Brain microvascular endothelial cell (primary cell): ENCODE measurements at places on chromosomes 4 and X.

DNA sequence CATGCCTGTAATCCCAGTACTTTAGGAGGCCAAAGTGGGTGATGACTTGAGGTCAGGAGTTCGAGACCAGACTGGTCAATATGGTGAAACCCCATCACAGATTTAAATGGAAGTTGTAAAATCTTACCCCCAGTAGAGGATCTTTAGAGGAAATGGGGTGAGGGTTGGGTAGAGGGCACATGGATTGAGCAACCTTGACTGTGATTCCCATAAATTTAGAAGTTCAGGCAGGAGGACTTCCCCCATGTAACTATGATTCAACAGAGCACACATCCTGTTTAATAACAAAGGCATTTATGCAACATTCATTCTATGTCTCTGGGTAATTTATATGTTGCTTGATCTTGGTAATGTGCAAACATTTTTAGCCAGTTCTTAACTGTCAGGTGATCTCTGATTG lies 143.1 kb downstream of the RBM47 start:
- no peak for DNase-seq

- no peak for DNase-seq
These were observed 41.1 kb upstream of the MGST2 start for GRCh38 chr4:139624441-139625092.

DNA sequence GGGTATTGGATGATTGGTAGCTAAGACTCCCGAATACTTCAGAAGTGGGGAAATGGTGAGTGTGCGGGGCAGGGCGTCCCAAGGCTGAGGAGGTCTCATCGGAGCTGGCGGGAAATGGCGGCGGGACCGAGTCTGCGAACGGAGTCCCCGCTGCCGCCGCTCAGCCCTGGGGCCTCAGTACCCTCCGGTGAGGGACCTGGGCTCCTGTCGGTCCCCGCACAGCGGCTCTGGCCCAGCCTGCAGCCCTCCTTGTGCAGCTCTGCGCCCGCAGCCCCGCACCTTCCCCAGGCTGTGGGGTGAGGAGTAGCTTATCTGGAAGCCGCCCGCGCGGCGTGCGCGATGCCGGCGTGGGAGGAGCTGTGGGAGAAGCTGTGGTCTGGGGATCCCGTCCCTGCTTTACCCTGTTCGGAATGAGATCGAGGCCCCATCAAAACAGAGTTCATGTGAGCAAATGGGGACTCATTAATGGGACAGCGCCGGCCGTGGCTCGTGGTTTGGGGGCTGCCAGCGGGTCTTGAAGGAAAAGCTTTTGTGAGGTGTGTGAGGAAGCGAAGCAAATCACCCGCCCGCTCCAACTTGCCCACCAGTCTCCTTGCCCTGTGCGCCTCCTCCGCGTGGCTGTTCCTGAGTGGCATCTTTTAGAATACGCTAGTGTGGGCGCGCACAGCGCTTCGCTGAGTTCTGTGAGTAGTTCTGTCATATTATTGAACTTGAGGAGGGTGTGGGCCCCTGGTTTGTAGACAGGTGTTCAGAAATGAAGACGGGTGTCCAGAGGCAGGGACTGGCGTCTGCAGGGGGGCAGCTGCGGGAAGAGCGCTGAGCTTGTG lies 531 bp downstream of the ZNF141 start:
- DNase-seq: peak; percentile 14

GRCh38 chrX:55488593-55489313 lies 895 bp downstream of the USP51 start:
- DNase-seq: peak; percentile 43

- DNase-seq: peak; percentile 41
These were observed 9.4 kb downstream of the UVSSA start for GRCh38 chr4:1356181-1356998.

GRCh38 chr4:87849612-87850011 lies 16.8 kb downstream of the MEPE start:
- DNase-seq: peak; percentile 15

- no peak for DNase-seq
These were observed 437.8 kb downstream of the GRXCR1 start for GRCh38 chr4:43330288-43330687.

DNA sequence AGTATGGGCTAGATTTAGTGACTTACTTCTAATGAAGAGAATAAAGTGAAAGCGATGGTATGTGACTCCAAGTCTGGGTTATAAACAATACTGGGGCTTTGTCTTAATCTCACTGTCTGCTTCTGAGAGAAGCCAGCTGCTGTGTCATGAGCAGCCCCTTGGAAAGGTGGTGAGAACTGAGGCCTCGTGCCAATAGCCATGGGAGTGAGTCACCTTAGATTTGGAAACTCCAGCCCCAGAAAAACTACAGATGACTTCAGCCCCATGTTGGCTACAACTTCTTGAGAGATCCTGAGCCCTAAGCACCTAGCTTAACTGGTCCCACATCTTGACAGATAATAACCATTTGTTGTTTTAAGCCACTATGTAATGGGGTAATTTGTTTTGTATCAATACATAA lies 77.6 kb downstream of the CWH43 start:
- no peak for DNase-seq

- DNase-seq: peak; percentile 14
These were observed 11.6 kb downstream of the PAGE4 start for GRCh38 chrX:49840679-49841078.

DNA sequence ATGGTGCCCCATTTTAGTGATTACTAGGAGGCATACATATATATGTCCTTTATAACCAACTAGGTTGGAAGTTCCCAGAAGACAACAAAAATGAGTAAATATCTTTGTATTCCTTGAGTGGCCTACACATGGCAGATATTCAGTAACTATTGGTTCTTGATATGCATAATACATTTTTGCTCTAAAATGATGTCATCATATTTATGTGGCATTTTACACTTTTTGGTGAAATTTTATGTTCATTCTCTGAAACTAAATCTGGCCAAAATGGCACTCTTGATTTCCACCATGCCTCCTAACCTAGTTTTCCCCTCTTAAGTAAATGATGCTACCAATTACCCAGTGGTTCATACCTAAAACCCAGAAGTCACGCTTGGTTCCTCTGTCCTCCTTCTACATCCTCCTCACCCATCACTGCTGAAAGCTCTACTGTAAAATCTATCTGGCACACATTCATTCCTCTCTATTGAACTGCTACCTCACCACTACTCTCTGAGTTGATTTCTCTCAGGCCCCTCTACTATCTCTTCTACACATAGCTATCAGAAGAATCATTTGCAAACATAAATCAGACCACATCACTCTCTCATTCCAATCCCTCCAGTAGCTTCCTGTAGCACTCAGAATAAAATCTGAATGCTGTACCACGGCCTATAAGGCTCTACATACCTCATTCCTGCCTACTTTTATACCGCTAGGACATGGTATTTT lies 13.4 kb downstream of the SLC10A7 start:
- DNase-seq: peak; percentile 49

DNA sequence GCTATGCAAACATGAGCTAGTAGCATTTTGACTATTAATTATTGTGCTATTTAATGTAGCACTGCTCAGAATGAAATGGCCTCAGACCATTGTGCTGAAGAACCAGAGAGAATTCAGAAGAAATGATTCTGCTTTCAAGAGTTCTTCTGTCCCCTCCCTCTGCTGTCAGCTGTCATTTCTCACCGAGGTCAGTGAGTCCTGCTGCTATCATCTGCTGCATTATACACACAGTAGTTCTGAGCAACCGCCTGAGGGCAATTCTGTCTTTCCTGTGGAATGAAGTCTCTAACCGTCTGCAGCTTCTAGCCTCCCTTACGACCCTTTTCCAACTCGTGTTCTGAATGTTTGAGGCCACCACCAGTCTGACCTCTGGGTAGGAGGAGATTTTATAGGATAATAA lies 249.4 kb downstream of the HNRNPD start:
- DNase-seq: no peak
